ENCODE measurements at places on chromosomes 1 and 21. TPM values are rescaled to one million over a fixed set of nuclear protein-coding genes. Genes with fewer than 3 reads are reported as not detected.

The TRPM2 gene
- total RNA-seq = 9.9 TPM

DNA sequence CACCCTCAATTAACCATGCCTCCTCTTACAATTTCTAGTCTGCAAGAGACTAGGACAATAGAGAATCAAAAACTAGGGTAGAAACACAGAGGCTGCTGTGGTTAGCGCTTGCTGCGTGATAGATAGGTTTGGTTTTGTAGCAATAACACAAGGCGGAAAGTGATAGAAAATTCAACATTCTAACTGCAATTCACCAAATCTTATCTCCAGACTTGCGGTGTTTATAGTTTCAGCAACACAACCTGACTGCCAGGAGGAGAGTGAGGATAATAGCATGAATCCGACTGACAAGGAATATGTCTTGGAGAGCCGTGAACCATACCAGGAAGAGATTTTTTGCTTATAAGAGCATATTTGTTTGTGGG lies 30.7 kb upstream of the IFNAR2 start:
- no peak for DNase-seq

DNA sequence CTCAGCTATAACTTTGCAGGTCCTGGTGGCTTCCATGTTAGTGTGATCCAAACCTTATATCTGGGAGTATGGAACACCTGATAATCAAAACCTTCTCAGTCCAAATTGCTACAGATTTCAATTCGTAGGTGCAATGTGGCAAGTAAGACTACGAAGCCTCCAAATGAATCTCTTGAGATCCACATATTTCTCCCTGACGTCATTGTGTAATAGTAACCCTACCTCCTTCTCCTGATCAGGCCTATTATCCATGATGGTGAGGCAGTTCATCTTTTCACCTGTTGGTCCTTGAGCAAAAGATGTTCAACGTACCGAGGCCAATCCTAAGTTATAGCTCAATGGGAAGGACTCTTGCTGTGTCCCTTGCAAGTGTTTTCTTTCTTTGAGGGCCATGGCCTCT lies 115.9 kb upstream of the CHRM3 start:
- DNase-seq = no peak

DNA sequence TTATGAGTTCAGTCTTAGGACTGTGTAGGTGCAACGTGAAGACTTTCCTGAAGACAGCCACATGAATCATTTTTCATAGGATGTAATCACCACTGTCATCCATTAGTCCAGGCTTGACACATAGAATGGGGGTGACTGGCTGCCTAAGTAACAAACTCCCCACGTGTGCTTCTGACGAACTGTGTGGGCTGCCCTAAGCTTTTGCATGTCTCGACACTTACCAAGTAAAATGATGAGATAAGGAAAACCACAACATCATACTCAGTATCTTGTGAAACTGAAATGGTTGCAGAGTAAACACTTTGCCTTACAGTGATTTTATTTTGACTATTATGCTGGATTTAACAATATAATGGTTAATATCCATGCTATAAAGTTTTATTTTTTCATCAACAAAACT lies 19.5 kb downstream of the ERG start:
- DNase-seq = no peak

DNA sequence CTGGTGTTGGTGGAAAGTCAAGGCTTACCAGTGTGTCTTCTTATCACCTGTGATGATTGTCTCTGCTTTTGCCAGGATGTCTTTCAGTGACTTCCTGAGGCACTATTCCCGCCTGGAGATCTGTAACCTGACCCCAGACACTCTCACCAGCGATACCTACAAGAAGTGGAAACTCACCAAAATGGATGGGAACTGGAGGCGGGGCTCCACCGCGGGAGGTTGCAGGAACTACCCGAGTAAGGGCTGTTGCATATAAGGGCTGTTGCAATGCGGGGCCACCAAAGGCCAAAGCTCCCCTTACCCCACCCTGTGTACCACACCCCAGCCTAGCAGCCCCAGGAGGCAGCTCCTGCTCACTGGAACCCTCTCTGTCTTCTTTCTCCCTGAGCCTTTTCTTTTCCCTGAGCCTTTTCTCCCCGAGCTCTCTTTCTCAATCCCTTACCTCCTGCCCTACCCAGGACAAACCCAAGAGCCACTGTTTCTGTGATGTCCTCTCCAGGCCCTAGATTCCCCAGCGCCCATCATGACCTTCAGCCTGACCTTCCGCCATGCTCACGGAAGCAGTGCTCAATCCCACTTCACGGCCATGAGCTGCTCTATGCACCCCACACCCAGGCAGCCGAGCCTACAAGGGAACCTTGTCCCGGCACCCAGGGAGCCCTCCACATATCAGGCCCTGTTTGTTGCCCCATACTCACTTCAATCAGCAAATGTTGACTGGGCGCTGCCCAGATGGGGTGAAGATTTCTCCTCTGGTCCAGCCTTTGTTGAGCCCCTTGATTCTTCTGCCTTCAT lies 40.6 kb downstream of the CAPN2 start:
- DNase-seq = no peak

DNA sequence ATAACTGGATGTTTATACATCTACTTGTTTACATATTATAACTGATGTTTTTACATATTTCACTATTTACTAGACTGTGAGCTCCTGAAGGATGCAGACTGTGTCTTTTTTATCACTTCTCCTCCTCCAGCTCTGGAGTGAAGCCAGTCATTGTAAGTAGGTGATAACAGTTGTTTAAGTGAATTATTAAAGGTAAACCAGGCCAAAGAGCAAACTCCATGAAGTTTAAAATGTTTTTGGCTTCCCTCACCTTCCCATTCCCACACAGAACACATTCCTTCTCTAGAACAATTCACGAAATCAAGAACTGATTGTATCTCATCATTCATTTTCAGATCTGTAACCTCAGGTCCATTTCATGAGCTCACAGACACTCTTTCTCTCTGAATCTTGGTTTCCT lies 98.3 kb downstream of the DAB1 start:
- DNase-seq = no peak

All from sciatic nerve (tissue), 2 donors.